H1 (cell line): ENCODE measurements at places on chromosomes 4 and X. TPM values are rescaled to one million over a fixed set of nuclear protein-coding genes. Genes with fewer than 3 reads are reported as not detected.

TCEAL1 gene
- total RNA-seq: 3.9 TPM in 2 replicates

CNKSR2 gene
- 16.3 and 19.8 TPM in 2 replicates for total RNA-seq

RASGEF1B gene
- 4.6 and 4.7 TPM in 2 replicates for total RNA-seq

BMX gene
- total RNA-seq: not detected in 2 replicates

ATP5ME gene
- 375 and 413 TPM in 2 replicates for total RNA-seq

- no peak for DNase-seq
Measured at GRCh38 chrX:9899640-9900111, 67.5 kb upstream of the CLDN34 start.

DNA sequence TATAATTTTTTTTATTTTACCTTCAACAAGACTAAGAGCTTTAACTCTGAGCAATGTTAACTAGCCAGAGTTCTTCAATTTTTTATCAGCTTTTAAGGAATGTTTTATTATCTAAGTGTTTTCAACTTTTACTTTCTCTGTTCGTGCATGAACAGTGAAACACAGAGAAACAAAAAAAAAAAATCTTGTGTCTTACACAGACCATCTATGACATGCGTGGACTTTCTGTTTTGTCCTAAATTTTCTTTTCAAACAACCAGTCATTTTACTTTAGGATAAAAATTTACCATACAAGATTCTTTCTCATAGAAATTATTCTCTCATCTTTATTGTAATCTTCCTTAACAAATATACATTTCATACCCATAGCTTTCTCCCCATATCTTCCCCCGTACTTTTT lies 731.9 kb upstream of the PCDH10 start:
- DNase-seq: no peak

DNA sequence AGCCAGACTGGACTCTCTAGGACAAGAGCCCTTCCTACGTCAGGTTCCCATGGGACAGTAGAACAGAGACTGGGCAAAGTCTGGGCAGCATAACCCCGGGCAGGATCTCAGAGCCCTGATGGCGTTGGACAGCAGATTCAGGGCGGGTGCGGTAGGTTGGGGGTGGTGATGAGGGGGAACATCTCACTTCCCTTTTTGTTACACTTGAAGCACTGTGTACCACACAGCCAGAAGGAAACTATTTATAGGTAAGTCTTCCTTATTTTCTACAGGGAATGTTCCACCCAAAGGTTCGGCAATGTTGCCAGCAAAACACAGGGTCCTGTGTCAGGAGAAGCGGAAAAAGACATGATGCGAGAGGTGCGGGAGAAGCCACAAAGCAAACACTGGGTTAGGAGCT lies 54.3 kb downstream of the TSC22D3 start:
- DNase-seq: no peak

- DNase-seq: no peak
Measured at GRCh38 chr4:156248917-156249316, 295.3 kb upstream of the CTSO start.

GRCh38 chr4:173119818-173120217 lies 48.8 kb upstream of the GALNT7 start:
- DNase-seq: no peak

- DNase-seq: no peak
Measured at GRCh38 chr4:94278781-94279180, 63.9 kb downstream of the HPGDS start.

- DNase-seq: no peak
Measured at GRCh38 chr4:121217351-121217750, 53.2 kb upstream of the TNIP3 start.

- DNase-seq: no peak
Measured at GRCh38 chr4:38784141-38784540, 1.4 kb upstream of the TLR10 start.

DNA sequence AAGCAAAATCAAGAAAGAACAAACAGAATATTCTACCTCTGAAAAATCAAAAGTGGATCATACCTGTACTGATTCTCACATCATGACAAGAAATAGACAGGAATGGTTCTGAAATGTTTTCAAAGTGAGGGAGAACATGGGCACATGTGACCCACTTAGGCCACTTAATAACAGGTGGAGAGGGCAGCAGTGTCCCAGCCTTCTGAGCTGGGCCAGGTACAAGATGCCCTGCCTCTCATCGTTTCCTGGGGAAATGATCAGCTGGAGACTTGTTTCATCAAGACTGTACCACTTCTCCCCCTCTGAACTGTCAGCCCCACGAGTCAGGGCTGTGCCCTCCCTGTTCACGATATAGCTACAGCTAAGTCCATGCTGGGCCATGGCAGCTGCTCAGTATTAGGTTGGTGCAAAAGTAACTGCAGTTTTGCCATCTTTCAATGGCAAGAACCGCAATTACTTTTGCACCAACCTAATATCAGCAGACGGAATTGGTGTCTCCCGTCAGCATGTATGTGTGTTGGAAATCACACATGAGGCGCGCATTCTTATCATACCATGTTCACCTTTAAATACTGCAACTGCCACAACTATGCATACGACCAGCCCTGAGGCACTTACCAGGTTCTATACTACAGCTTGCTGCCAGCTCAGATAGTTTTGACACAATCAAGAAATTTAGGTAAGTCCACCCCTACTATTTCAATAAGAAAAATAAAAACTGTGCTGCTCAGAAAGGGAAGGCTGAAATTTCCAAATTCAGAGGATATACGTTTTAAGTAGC lies 71.4 kb downstream of the GATB start:
- DNase-seq: no peak

GRCh38 chr4:166989886-166990285 lies 244.4 kb downstream of the SPOCK3 start:
- DNase-seq: no peak

GRCh38 chr4:14184265-14184664 lies 556.7 kb upstream of the BOD1L1 start:
- no peak for DNase-seq

DNA sequence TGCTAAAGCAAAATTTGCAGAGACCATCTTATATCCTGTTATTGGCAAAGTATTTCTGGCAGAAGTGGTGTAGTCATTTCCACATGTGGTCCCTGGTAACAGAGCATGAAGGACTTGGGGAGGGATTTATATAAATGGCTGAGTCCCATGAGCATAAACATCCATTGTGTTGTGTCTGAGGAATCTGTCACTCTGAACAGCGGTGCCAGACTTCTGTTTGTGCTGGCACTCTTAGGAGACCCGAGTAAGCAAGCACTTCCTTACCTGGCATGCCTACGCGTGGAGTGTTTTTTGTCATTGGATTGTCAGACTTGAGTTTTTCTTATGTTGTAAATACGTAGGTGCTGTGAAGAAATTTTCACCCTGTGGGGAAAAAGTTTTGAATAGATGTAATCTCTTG lies 285.9 kb downstream of the ARHGAP10 start:
- no peak for DNase-seq

DNA sequence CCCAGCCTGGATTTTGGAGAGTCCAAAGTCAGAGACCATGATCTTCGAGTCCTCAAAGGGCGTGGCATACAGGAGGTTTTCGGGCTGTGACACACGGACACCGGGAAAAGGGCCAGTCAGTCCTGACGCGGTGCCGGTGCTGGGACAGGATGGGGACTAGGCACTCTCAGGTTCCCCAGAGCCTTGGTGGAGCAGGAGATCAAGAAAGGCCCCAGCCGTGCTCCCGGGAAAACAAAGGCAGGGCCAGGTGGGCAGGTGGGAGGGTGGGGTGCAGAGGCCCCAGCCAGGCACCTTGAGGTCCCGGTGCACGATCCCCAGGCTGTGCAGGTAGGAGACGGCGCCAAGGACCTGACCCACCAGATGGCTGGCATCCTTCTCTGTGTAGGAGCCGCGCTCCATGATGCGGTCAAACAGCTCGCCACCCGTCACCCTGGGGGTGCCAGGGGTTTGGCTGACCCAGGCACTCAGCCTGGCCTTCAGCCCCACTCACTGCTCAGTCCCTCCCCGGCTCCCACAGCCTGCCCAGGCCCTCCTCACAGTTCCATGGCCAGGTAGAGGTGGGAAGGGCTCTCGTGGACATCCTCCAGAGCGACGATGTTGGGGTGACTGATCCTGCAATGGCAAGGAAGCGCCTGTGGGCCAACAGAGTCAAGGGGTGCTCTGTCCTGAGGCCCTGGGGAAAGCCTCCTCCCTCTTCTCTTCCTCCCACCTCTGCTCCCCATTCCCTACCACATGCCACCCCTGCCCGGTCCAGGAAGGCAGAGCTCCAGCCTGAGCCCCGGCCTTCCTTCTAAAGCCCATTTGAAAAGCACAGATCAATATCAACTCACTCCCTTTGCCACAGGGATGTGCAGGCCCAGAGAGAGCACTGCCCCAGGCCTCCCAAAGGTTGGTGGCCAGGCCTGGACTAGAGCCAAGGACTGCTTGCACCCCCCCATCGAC lies 1.8 kb downstream of the PNCK start:
- no peak for DNase-seq

GRCh38 chr4:73161527-73162185 lies 92.1 kb upstream of the COX18 start:
- DNase-seq: no peak

DNA sequence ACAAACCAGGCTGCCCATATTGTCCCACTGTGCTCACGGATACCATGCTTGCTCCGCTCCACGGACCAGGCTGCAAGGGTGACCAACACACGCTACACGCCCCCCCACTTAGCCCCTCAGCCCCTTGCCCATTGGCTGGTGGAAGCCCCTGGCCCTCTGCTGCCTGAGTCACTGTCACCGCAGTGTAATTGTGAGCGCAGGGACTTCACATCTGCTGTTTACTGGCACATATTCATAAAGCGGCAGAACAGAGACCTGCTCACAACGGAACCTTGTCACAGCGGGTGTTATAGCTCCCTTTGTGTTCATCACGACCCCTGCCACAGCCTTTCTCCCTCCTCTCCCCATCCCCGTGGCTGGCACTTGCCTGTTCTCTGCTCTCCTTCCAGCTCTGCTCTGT lies 83.7 kb downstream of the PSAPL1 start:
- DNase-seq: no peak

DNA sequence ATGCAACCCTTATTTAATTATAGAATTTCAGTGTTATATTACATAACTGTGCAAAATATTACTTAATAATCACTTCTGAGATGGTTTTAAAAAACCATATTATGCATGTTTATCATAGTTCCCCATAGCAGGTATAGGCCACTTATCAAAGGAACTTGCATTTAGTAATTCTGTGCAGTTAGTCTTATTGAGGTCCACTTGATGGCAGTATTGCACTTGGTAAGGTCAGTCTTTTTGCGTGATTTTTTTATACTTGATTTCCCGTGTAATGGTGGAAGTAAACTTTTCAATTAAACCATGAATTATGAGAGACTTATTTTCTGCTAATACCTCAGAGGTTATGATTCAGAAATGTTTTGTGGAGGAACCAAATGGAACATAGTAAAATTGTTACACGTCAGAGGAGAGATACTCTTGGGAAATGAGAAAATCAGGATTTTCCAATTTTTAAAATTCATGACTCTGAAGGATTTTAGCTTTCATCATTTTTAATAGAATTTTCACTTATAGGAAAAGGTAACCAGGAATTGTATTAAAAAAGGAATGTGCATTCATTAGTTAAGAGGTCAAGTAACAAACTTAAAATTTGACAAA lies 230.0 kb downstream of the CCSER1 start:
- DNase-seq: no peak

- DNase-seq: no peak
Measured at GRCh38 chr4:38529189-38530115, 134.5 kb upstream of the KLF3 start.
